Fibroblast of skin of abdomen (primary cell): ENCODE measurements at places on chromosomes 4 and X.

GRCh38 chr4:182380771-182381181 lies 137.6 kb downstream of the TENM3 start:
- peak; percentile 23 for DNase-seq

- no peak for DNase-seq
These were observed 25.1 kb downstream of the RAB9B start for GRCh38 chrX:103806862-103807474.

DNA sequence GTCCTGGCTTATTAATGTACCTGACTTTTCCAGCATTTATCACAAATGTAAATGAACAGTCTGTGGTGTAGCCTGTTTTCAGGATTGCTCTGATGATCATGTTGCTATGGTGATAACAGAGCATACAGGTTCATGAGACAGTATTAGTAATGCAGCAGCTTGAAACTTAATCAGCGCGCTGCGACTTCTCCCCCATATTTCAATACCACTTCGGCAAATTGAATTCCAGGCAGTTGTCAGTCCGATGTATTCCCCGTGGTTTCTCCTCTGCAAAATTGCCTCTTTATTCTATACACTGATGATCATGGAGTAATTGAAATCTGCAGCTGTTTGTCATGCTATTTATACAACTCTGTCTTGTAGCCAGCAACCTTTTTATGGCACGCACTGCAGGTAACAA lies 239.3 kb downstream of the C4orf33 start:
- no peak for DNase-seq

GRCh38 chrX:19889582-19890342 lies 2.4 kb upstream of the SH3KBP1 start:
- peak; percentile 78 for DNase-seq

- no peak for DNase-seq
These were observed 55.0 kb downstream of the SH3KBP1 start for GRCh38 chrX:19832191-19832965.

DNA sequence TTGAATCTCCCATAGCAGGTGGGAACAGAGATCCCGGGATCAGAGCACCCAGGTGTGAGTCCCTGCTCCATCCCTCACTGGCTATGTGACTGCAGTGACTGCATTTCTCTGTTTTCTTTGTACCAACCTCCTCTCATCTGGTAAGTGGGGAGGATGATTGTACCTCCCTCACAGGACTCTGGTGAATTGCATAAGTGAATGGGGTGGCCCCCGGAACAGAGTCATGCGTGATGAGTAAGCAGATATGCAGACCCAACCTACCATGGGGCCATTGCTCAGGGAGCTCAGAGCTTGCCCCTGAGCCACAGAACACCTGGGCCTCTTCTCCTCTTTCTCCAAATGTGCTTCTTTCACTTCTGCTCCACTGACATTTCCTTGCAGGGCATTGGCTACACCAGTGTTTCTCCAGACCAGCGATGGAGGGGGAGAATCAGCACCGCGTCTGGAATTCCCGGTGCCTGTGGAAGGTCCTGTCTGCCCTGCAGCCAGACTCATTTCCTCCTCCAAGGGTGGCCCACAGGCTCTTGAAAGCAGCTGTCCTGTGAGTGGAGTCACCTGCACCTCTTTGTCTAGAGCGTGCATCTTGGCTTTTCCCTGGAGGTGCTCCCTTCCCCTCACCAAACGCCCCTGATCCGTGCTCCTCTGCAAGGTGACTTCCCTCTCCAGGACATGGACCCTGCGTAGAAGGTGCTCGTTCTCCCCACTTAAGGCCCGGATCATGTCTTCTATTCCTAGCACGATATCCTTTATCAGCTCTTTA lies 30.0 kb downstream of the C4orf50 start:
- no peak for DNase-seq

DNA sequence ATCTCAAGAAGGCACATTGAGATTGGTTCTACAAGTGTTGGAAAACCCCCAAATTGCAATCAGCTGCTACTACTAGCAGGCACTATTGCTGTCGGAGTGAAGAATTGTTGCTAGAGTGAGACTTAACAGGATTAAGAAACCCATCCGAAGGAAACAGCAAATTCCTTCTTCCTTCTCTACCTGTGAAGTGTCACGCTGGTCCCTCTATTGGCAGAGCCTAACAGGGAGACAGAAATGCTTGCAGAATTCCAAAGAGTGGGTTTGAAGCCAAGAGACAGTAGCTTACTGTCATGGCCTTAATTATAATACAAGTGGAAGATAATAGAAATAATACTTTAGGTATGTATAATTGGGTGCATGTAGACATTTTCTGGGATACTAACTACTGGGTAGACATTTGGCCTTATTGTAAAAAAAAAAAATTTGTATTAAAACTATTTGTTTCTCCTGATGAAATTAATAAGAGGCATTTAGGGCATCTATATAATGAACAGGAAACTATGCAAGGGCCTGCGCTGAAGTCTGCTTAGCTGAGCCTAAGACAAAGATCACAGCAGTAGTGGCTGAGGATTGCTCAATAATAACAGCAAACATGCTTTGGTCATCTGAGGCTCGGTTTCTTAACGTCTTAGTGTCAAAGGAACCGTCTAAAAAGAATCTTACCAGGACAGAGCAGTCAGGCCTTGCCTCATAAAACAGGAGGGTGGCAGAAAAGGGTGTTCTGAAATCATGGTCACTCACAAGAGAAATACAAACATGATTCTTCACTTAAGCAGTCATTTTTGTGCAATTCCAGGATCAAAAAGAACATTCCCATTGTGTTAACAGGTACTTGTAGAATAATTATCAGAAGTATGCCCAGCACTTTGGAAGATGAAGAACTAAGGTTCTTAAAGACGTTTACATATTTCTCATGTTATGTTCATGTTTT lies 40.8 kb downstream of the FAM241A start:
- DNase-seq = no peak

- DNase-seq = no peak
These were observed 134.9 kb downstream of the KCTD8 start for GRCh38 chr4:44313702-44314101.

DNA sequence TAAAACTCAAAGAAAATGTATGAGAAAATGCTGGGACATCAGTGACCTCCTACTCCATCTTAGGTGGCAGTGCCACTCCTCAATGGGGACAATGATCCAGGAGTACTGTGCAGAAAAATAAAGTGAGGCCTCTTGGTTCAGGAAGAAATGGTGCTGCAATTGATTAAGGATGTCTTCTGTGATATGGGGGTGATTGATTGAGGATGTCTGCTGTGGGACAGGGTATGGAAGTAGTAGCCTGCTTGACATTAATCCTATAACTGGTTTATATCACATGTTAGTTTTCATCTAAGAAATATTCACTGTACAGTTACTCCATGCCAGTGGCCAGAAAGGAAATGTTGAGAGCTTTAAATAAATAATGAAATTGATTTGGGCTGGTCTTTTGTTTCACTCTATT lies 20.5 kb downstream of the OTOP1 start:
- DNase-seq = no peak

DNA sequence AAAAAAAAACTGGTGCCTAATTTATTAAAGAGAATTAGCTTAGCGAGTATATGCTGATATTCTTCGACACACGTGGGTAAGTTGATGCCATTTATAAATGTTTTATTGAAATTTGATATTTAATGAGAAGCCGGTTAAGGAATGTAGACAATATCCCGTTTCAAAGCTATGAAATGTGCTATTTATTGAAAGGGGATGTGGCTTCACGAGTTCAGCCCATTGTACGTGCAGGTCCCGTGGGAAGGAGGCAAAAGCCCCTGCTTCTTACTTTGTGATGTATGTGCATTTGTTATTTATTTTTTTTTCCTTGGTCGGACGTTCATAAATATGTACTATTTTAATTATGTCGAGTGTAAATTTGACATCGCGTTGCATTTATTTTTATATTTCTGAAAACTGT lies 20.2 kb downstream of the SHOX start:
- no peak for DNase-seq

DNA sequence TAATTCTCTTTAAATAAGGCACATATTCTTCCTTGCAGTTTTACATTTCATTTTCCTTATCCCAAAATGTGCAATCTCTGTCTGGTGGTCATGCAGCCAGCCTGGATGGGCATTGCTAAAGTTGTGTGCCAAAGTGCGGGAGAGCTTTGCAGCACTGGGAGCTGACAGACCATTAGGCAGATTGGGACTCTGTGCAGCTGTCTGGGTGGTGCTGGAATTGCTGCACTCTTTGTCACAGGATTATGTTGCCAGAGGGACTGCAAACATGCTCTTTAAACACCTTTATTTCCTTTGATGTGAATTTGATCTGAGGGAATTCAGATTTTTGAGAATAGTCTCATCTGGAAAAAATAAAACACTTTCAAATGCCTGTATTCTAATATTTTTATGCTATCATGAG lies 956.2 kb upstream of the DIAPH2 start:
- no peak for DNase-seq

DNA sequence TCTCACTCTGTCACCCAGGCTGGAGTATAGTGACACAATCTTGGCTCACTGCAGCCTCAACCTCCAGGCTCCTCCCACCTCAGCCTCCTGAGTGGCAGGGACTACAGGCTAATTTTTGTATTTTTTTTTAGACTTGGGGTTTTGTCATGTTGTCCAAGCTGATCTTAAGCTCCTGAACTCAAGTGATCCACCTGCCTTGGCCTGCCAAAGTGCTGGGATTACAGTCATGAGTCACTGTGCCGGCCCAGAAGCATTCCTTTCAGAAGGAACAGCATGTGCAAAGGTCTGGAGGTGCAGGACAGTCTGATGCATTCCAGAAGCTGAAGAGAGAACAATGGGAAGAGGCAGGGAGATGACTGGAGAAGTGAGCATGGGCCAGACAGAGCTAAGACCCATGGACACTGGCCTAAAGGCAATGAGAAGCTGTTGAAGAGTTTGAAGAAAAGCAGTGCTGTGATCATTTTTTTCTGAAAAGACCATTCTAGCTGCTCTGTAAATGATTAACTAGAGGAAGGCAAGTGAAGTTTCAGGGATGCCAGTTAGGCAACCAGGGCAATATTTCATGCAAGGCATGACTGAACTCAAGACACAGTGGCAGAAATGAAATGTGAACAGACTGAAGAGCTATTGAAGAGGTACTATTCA lies 43.2 kb downstream of the MANBA start:
- no peak for DNase-seq

- no peak for DNase-seq
These were observed 7.1 kb downstream of the OFD1 start for GRCh38 chrX:13741695-13742094.

- no peak for DNase-seq
These were observed 4.1 kb upstream of the ARX start for GRCh38 chrX:25019707-25020390.

DNA sequence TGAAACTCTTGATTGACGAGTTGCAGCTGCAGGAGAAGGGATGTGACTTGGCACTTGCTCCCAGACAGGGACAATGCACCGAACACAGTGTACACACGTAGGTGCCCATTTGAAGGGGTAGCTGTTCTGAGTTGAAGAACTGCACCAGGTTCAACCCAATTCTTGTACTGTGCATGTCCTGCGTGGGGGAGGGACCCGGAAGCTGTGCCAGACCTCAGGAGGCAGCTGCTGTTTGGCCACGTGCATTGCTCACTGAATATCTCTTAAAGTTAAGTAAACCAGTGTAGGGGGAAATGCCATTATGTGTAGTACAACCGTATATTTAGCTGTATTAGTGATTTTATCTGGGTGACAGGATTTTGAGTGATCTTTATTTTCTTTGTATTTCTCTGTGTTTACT lies 12.0 kb upstream of the RBBP7 start:
- peak; percentile 14 for DNase-seq

DNA sequence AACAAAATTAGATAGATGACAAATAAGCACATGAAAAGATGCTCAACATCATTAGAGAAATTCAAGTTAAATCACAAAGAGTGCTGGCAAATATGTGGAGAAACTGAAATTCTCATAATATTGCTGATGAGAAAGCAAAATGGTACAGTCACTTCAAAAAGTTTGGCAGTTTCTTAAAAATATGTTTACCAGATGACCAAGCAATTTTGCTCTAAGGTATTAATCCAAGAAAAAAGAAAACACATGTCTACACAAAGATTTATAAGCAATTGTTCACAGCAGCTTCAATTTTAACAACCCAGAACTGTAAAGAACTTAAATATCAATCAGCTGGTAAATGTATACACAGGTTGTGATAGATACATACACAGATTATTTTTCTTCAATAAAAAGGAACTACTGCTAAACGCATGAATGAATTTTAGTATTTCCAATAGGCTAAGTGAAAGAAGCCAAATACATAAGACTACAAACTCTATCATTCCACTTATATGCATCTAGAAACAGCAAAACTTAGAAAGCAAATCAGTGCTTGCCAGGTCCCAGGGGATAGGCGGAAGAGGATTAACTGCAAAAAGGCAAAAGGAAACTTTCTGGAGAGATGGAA lies 11.7 kb downstream of the OTUD4 start:
- no peak for DNase-seq

DNA sequence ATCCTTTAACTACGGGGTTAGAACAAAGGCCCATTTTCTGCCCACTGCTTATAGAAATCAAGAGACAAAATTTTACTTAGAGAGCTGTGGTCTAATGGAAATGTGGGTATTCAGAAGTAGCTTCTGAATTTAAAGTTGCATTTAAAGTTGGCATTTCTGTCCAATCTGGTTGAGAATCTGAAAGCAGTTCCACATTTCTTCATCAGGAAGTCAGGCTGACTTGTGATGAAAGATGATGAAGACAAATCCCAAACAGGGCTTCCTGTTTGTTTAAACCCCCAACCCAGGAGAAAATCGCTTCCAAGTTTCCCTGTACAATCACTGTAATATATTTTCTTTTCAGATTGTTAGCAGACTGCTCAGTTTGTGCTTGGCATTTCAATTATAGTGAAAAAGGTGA lies 345.3 kb downstream of the SPRY1 start:
- peak; percentile 33 for DNase-seq

DNA sequence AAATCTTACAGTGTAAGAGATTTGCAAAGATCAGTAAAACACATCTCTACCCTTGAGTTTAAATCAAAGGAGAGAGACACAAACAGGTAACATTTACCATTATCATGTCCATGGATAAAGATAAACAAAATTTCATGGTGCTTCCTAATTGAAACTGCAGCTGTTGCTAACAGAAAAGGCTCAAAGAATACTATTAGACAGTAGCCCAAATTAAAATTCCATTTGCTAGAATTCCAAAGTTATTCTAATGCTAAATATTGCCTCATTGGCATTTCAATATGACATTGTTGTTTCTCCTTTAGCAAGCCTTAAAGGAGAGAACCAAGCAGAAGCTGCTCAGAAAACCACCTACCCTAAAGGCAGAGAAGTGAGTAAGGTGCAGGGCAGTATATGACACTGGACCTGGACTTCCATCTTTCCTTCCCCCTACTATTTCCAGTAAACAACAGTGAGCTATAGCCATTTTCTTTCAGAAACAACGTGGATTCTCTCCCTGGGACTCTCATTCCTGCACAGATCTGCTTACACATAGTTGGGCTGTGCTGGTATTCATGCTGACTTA lies 19.5 kb upstream of the ZCCHC13 start:
- DNase-seq = no peak

DNA sequence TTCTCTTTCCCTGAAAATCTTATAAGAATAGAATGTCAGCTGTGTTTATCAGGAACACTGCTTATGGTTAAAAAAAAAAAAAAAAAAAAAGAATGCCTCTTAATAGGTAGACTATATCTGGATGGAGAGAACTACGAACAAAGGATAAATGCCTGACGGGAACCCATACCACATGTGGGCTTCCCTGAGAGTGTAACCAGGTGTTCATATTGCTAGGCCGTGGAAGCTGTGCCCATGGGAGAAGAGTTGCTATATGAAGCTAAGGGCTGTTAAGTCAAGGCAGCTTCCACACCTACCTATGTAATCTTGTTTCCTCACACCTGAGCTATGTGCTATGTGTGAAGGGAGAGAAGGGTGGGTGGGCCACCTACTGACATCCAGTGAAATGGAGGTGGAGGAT lies 27.3 kb downstream of the TMEM184C start:
- no peak for DNase-seq

GRCh38 chr4:73721909-73722308 lies 18.5 kb upstream of the CXCL8 start:
- peak; percentile 41 for DNase-seq
